ENCODE measurements at places on chromosomes 12 and 14.

GRCh38 chr12:113684053-113684907 is 212.6 kb upstream of the LHX5 start:
- no peak for DNase-seq

DNA sequence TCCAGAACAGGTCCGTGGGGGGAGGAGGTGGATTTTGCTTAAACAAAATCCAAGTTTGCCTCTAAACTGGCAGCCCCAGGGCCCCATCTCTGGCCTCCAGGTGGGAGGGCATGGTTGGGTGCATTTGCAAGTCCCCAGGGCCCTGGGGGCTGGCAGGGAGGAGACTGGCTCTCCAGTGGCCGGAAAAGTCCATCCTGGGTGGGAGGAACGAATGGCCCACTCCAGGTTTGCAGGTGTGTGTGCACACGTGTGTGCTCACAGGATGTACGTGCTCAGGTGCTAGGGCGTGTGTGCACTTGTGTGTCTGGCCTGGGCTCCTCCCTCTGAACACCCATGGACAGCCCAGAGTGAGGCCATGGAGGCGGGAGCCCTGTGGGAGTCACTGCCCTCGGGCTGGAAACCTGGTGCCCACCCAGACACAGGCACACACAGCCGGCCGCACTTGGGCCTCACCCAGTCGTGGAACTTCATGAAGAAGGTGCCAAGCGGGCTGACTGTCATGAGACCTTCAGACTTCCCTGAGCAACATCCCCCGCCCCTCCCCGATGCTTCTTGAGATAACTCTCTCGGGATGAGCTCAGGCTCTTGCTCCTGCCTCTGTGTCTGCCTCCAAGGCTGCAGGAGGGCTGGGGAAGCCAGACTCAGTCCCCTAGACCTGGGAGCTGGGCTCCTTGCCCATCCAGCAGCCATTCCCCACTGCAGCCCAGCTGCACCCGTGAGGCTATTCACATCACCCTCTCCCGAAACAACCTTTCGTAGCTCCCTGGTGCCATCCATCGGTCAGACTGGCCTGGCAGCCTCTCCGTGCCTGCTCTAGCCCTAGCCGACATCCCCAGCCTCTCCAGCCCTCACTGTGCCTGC is 9.4 kb downstream of the AHNAK2 start:
- DNase-seq, result no peak

GRCh38 chr14:35883677-35884293 is 57.6 kb downstream of the BRMS1L start:
- no peak for DNase-seq

DNA sequence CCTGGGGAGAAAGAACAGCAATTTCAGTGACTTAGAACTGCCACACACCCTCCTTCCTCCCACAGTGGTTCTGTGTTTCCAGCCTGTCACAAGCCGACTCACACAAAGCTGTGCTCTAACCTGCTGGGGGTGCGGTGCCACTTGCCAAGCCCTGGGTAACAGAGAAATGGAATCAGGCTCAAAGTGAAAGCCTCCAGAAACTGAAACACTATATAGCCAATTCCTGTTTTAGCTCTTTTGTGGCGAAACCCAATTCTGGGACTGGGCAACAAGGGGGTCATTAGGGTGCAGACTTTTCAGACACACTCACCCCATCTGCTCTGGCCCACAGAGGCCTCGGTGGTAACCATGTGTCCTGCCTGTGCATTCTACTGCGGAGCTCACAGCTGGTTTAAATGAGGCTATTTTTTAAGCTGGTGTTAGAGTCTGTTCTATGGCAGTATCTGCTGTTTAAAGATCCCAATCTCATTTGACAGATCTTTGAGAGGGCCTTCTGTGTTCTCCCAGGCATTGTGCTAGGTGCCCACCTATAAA is 15.2 kb upstream of the ACTR6 start:
- no peak for DNase-seq

DNA sequence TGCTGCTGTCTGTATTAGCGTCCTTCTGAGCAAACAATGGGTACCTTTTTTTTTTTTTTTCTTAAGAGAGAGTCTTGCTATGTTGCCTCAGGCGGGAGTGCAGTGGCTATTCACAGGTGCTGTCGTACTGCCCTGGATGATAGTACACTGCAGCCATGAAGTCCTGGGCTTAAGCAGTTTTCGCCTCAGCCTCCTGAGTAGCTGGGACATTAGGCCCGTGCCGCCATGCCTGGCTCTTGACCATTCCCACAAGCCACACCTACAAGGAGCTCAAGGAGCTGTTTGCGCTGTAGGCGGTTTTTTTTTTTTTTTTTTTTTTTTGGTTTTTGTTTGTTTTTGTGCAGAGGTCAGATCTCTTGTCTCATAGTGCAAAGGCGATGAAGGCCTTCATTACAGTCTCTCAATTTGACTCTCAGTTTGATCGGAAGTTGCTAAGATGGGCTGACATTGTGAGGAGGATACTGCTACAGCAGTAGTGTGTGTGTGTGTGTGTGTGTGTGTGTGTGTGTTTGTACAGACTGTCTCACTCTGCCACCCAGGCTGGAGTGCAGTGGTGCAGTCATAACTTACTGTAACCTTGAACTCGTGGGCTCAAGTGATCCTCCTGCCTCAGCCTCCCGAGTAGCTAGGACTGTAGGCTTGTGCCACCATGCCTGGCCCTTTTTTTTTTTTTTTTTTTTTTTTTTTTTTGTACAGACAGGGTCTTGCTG is 34.2 kb downstream of the TRAF3 start:
- DNase-seq, result no peak

DNA sequence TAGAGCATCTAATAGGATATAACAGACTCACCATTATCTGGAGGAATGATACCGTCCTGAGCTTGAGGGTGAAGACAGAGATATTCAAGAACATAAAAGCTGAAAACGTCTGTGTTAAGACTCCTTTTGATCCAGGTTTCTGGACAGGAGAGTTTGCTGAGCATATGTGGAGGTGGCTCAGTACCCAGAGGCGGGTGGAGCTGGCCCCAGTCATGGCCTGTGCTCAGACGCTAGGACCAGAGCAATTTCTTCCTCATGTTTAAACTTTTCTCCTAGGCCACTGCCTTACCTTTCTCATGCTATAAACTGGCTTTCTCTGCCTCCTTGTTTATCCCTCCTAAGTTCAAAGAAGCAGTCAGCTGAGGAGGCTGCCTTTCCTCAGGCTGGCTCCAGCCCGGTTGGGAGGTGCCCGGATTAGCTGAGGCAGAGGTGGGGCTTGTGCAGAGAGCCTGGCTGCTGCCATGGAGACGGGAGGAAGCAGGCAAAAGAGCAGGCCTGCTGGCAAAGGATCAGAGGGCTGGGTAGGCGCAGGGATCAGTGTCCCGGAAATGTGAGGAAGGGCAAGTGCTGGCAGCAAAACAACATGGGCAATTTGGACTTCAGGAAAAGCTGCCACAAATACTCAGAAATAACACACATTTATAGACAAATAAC is 13.7 kb downstream of the COA8 start:
- peak; percentile 81 for DNase-seq

GRCh38 chr12:4224206-4224889 is 49.2 kb upstream of the CCND2 start:
- DNase-seq, result no peak

DNA sequence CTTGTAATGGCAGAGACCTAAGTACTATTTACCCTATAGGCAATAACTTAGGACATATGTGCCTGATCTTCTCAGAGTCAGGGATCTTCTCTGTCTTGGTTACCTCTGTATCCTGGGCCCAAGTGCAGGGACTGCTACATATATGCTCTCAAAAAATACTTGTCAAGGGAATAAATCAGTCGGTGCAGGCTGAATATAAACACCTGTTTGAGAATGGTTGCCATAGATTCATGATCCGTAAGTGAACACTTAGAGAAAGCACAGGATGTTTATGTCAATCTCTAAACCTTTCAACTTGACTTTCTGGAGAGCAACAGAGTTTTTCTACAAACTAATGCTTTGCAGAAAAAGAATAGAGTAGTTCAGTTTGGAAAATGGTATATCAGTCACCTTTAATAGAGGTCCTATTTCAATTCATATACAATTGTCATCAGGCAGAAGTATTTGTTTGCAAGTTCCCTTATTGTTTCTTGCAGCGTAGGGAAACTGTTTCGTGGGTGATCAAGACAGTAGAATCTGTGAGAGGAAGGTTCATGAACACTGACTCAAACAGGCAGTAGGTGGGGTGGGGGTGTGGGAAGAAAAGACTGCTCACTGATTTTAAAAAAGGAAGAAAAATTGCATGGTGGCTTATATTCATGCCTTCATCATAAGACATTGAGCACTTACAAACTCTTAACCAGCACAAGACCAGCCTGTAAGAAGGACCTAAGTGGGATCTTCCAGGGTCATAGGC is 6.0 kb upstream of the UBE2N start:
- DNase-seq, result no peak

DNA sequence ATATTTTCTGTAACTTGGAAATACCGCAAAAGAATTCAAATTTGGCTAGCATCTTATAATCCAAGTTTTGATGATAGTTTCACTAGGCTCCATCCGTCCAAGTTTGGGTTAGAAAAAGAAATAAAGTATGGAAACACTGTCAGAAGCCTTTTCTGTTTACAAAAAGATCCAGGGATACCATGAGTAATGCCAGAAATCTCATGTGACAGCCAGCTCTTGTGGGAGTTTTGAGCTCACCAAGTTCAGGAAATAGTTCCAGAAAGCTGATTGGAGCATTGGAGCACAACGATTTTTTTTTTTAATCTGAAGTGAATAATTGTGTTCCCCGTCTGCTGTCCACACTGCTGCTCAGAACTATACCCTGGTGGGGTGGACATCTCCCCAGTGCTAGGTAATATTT is 229.7 kb upstream of the NPAS3 start:
- no peak for DNase-seq

GRCh38 chr14:103066399-103066798 is 9.1 kb upstream of the CDC42BPB start:
- no peak for DNase-seq

GRCh38 chr14:70660967-70661893 is 19.5 kb downstream of the TTC9 start:
- DNase-seq, result no peak

DNA sequence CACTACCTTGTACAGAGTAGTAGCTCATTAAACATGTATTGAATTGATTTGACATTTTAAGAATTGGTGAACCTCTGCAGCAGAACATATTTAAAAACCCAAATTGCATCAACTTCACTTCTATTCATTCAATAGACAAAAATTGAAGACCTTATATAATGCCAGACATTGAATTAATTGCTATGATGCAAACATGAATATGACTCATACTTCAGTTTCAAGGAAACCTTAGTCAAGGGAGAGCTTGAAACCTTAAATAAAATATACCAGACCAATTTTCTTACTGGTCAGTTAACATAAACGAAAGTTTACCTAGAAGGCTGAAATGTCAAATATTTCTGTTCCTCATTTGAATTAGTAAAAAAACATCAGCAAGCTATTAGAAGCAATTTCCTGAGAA is 5.0 kb upstream of the MGAT4C start:
- no peak for DNase-seq

DNA sequence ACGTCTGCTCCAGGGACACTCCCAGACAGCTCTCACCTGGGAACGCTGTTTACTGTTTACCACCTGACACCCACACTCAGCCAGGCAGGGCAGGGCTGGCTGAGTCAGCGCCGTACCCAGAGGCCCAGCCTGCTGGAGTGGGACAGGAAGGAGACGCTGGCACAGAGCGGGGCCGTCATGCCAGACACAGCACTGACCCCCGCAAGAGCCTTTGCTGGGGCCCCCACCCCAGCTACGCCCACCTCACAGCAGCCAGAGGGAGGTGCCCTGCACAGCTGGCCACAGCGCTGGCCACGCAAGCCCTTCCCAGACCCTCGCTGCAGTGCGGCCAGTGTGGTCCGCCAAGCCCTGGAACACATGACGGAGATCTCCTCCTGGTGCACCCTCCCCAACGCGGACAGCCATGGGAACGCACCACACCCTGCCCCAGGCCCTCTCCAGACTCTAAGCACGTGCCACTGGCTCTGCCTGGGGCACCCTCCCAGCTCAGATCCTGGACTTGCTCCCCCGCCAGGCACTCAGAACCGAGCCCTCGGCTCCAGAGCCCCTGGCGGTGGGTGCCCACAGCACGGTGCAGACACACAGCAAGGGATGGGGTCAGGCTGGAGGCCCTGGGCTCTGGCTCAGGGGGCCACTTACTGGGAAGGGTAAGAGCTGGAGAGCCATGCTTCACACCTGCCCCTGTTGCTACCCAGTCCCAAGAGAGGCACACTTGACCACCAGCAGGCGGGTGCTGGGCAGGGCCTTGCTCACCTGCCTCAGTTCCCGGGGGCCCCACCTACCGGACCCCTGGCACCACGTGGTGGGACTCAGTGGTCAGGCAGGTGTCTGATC is 5.7 kb downstream of the AHNAK2 start:
- no peak for DNase-seq

DNA sequence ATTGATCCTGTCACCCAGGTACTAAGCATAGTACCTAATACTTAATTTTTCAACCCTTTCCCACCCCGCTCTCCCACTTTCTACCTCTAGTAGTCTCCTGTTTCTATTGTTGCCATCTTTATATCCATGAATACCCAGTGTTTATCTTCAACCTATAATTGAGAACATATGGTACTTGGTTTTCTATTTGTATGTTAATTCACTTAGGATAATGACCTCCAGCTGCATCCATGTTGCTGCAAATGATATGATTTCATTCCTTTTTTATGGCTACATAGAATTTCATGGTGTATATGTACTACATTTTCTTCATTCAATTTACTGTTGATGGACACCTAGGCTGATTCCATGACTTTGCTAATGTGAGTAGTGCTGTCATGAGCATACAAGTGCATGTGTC is 547.3 kb upstream of the NOVA1 start:
- DNase-seq, result no peak

DNA sequence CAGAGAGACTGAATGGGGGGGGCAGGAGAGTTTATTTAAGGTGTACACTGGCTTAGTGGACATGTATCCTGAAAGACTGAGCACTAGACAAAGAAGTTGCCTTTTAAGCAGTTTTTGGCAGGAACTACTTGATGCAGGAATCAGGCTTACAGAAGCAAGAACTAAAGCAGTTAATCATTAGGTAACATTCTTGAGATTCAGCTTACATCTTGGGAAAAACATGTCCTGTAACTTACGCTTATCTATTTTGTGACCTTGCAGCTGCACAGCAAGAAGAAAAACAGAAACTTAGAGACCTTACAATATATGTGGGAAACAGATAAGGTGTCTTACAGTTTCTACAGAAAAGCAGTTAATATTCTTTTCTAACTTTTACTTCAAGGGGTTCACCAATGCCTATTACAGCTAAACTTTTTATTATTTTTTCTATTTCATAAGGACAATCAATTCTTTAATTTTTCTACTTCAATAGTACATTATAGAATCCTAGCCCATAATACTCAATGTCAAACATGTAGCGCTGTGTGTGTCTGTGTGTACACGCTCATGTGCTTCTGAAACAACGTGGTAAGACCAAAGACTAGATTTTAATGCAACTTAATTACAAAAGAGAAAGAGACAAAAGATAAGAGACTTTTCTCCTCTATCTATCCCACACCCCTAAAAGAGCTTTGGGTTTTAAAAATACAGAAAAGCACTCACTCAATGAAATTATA is 276.9 kb downstream of the PRKD1 start:
- no peak for DNase-seq

DNA sequence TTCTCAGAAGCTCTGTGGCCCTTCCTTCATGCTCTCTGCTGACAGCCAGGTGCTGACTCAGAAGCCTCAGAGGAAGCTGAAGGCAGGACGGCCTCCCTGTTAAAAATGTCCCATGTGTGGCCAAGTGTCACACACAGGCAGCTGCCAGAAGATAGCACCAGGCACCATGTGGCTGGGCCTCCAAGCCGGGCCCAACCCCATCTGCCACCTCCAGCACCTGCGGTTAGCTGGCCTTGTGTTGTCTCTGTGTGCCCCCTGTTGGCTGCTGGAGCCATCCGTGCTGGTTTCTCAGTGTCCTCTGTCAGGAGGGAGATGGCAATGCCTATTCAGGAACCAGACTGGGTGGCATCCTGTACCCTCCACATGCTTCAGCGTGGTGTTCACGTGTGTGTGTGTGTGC is 63.2 kb downstream of the TSPAN11 start:
- DNase-seq, result no peak
